ENCODE measurements at places on chromosomes 2 and 18.

DNA sequence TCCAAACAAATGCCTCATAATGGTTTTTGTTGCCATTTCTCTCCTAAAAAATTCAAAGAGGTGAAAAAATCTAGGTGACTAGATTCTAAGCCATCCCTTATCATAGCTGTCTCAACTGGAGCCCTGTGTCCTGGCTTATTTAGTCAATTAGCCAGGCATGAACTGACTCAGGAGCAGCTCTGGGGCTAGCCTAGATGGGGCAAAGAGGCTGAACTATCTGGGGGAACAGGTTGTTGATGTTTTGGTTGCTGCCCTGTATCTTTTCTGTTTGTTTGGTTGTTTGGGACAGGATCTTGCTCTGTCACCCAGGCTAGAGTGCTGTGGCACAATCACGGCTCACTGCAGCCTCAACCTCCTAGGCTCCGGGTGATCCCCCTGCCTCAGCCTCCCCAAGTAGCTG, 14.7 kb downstream of the GEMIN6 start:
- no peak for DNase-seq

DNA sequence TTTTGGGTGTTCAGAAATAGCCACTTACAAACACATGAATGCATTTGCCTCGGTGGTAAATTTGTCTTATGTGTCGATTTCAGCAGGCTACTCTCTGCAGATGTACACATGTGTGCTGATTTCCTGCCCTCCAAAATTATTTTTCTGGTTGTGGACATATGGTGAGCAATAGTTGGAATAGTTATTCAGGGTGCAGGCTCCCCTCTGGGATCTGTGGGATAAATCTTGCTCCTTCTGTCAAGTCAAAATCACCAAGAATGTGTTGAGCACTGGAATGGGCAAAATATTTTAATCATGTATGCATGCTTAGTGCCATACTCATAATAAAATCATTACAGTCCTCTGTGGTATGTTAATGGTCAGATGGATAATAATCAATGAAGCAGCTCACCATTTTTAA, 684.5 kb downstream of the BCL11A start:
- no peak for DNase-seq

DNA sequence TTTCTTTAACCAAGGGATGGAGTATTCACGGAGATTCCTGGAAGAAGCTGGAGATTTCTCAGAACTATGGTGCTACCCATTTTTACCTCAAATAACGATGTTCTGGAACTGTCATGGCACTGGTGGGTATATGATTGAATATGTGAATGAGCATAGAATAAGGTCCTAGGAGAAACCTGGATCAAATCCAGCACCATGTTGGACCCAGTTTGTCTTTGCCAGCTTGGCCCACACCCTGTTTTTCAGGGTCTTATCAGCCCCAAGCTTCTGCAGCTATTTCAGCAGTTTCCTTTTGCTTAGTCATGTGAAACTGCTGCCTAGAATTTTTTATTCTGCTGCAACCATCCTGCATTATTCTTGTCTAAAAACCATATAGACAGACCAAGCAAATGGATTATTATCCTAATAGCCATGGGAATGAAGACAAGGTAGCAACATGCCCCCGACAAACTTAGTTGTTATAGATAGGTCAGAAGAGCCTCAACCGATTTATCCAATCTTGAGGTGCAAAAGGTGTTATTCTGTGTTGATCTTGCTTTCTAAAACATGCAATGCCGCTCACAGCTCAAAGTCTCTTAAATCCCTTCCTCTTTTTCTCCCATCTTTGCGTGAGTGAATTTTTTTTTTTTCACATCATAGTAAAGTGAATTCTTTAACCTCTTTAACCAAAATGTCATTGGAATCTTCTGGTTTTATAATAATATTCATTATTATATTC, 133.6 kb downstream of the PRPF40A start:
- no peak for DNase-seq

DNA sequence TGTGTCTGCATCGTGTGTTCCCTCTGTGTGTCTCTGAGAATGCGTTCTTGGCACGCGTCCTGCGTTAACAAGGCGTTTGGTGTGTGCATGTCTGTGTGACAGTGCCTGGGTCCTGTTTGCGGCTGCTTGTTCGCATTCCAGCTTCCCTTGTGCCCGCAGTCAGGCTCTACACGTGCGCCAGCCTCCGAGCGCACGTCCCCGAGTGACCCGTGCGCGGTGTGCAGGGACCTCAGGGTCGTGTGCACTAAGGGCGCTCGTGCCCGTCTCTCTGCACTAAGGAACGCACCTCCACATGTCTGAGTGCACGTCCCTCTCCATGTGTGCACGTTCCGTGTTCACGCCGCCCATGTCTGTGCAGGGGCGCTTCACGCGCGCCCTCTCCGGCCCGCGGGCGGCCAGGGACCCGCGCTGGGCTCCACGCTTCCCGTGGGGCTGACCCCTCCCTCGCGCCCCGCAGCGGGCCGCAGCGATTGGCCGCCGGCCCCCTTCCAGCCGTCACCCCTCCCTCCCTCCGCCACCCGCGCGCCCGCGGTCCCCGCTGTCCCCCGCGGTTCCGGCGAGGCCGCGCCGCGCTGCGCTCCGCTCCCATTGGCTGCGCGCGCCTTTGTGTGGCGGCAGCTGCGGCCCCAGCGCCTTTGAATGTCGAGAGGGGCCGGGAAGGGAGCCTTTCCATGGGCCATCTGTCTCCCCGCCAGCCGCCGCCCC, 229.4 kb downstream of the HAUS1 start:
- DNase-seq, result no peak

GRCh38 chr2:26054598-26055348, 20.9 kb downstream of the RAB10 start:
- no peak for DNase-seq

DNA sequence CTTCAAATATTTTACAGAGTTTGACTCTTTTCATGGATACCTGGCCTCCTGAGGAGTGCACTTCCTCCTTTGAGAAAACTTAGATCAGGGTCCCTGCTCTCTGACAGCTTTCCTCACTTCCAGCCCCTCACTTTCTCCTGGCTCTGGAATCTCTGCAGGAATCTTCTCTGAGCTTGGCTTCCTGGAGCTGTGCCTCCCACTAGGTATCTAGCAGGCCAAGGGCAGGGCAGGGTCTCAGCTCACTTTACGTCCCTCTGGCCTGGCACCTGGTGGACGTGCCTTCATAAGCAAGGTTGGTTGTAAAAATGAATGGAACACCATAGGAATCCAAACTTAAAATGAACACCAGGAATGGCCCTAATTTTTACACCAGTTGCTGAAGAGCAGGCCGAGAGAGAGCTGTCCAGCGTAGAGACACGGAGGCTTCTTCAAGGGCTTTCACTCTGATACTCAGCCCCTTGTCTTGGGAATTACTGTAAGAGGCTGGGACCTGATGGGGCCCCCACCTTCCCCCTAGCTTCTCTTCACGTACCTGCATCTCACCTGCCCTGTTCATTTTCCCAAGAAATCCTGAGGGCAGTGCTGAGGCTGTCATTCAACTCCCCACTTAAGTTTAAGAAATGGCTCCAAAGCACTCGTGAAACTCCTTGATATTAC, 426.9 kb upstream of the ID2 start:
- DNase-seq, result no peak

GRCh38 chr2:188524519-188525113, 232.9 kb downstream of the GULP1 start:
- DNase-seq, result peak; percentile 8

DNA sequence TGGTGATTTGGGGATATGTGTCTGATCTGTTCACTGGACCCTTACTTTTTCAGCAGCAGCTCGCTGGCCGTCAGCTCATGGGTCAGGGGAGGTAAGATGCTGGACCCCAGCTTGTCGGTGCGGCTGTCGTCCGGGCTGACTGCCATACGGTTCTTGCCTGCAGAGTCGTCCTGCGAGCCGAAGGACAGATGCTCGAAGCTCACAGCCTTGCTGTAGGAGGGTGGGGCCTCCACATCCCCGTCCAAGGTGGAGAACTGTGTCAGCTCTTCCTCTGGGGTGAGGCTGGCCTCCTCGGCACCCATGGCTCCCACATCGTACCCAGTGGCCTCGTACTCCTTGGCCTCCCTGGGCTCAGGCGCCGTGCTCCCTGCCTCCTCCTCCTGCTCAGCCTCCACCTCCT, 179.5 kb downstream of the NAPG start:
- no peak for DNase-seq

DNA sequence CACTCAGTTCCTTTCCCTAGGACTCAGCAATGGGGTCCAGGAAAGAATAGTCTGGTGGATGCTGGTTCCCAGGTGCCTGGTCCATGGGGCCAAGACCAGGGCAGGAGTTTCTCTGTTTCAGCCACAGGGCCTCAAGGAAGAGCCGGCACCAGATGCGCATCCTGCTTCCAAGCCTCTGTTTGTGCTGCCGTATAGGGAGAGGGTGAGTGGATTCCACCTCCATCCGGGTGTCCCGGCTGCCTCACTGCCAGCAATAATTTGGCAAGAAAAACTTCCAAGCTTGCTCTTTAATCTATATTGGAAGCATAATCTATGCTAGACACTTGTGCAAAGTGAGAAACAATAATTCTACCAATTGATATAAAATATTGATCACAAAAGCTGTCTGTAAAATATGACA, 261.2 kb upstream of the HS6ST1 start:
- DNase-seq, result no peak

GRCh38 chr2:18074476-18074875, 196.0 kb downstream of the KCNS3 start:
- no peak for DNase-seq

GRCh38 chr2:101003278-101003775, 1.2 kb downstream of the RPL31 start:
- no peak for DNase-seq

- DNase-seq, result no peak
Measured at GRCh38 chr18:11990539-11990938, 9.2 kb downstream of the IMPA2 start.

- no peak for DNase-seq
Measured at GRCh38 chr18:74197705-74198341, 49.5 kb downstream of the TIMM21 start.

- no peak for DNase-seq
Measured at GRCh38 chr2:106685180-106685897, 198.2 kb downstream of the CD8B2 start.

DNA sequence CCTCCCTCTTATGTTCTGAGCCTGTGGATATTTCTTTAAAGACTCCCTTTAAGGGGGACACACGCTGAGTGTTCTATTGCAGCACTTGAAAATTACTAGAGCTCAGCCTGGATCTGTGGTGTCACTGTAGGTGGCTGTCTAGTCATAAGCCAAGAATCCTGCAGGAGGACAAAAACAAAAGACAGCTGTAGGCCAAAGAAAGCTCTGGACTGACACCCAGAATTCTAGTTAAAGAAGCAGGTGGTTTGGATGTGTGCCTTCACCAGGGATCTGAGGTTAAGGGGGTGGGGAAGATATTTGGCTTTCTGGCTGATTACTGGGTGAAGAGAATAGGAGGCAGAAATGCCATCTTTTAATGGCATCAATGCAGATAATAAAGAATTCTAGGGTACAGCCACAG, 842.5 kb upstream of the NXPH2 start:
- no peak for DNase-seq

- no peak for DNase-seq
Measured at GRCh38 chr2:119008108-119008507, 66.1 kb downstream of the MARCO start.

GRCh38 chr2:64644458-64645382, 9.0 kb downstream of the SERTAD2 start:
- DNase-seq, result peak; percentile 60

DNA sequence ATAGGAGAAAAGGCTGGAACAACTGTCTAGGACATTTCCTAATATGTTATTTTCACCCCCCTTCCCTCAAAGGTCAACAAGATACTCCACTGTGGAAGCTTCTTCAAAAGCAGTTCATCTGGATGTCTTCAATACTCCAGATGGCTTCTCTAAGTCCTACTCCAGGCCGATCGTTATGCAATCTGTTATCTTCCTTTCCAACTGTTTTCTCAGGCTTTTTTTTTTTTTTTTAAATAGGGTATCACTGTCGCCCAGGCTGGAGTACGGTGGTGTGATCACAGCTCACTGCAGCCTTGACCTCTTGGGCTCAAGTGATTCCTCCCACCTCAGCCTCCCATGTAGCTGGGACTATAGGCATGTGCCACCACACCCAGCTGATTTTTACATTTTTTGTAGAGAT, 26.3 kb downstream of the ATP8B1 start:
- DNase-seq, result no peak

DNA sequence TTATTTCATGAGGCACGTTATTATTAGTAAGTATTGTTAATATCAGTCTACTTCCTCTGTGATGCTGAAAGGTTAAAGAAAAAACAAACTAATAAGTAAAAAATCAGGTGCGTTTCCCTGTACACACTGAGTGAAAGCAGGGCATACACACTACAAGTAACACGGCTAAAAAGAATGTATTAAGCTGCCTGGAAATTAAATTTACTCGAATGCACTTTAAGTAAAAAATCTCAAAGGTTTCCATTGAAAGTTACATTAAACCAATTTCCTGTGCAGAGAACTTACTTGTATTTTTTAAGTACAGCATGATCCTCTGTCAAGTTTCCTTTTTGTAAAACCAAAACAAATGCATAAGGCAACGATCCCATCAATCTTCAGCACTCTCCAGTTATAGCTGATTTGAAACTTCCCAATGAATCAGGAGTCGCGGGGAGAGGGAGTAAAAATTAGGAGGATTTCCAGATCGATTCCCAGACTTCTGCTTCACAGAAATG, 633 bp downstream of the BCL2 start:
- no peak for DNase-seq

- DNase-seq, result no peak
Measured at GRCh38 chr2:28633746-28634145, 117.9 kb upstream of the PPP1CB start.

DNA sequence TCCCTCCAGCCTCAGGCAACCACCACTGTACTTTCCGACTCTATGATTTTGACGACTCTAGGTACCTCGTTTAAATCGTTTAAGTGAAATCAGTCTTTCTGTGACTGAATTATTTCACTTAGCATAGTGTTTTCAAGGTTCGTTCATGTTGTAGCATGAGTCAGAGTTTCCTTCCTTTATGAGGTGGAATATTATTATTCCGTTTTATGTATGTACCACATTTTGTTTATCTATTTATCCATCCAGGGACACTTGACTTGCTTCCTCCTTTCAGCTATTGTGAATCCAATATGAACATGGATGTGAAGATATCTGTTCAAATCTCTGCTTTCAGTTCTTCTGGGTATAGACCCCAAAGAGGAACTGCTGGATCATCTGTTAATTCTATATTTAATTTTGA, 19.1 kb downstream of the IL1R2 start:
- no peak for DNase-seq

GRCh38 chr18:8766559-8767293, 61.4 kb downstream of the MTCL1 start:
- DNase-seq, result no peak

DNA sequence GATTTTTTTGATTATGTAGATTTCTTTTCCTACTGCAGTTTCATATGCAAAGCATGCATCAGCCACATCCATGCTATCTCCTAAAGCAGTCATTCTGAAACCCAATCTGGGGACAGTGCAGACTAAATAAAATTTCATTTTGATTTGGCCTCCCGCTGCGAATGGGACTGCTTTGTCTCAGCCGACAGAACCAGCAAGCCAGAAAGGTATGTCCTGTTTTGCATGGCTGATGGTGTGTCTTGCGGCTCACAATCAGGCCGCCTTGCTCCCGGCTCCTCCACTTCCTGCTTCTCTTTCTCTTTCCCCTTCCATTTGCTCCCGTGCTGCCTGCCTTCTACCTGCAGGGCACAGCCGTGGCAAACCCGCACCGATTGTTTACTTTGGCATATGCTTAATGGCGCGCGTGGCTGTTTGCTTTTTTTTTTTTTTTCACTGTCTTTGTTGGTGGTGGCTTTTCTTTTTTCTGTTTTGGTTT, 419.6 kb upstream of the POU3F3 start:
- DNase-seq, result no peak

- DNase-seq, result peak; percentile 11
Measured at GRCh38 chr2:214410918-214411554, at the start of gene VWC2L. Gene VWC2L (plus strand): TSS chr2:214411054. CDS start chr2:214414194, 3,140 bp downstream.

- no peak for DNase-seq
Measured at GRCh38 chr18:42164556-42164955, 209.5 kb downstream of the PIK3C3 start.
